ENCODE measurements at places on chromosomes 11 and 22.

- no peak for DNase-seq
- H3K36me3 ChIP-seq, result peaks cover 1% of the 10 kb centered on the region
- H3K4me3 ChIP-seq, result no peak overlapping the region
- H3K27me3 ChIP-seq, result no peaks in the 10 kb centered on the region
- peaks cover 27% of the 10 kb centered on the region for H3K4me1 ChIP-seq
Observed at GRCh38 chr11:35330931-35331330, 88.4 kb downstream of the SLC1A2 start.

DNA sequence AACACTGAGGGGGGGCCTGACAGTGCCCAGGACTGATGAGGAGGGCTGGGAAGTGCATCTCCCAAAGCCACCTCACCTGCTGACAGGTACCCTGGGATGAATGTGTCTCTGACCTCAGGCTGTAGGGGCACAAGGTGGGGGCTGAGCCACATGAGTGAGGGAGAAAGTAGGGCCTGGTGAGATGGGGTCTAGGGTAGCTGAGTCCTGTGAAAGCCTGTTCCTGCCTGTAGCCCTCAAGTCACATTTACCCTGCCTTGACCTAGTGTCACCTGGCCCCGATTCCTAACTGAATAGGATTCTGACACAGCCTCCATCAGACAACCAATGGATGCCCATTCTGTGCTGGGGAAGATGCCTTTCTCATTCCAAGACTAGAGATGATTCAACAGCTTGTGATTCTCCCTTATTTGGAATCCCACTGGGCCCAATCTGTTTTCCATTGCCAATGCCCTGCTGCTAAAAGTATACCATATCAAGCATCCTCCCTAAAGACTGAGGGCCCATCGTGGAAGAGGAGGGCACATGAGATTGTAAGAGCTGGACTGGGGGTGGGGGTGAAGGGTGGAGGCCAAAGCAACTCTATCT lies 11.1 kb upstream of the RFPL1 start:
- H3K36me3 ChIP-seq, result no peaks in the 10 kb centered on the region
- H3K27me3 ChIP-seq, result peaks cover 7% of the 10 kb centered on the region
- no peak overlapping the region for H3K27ac ChIP-seq
- H3K4me1 ChIP-seq, result no peaks in the 10 kb centered on the region
- no peak for DNase-seq

DNA sequence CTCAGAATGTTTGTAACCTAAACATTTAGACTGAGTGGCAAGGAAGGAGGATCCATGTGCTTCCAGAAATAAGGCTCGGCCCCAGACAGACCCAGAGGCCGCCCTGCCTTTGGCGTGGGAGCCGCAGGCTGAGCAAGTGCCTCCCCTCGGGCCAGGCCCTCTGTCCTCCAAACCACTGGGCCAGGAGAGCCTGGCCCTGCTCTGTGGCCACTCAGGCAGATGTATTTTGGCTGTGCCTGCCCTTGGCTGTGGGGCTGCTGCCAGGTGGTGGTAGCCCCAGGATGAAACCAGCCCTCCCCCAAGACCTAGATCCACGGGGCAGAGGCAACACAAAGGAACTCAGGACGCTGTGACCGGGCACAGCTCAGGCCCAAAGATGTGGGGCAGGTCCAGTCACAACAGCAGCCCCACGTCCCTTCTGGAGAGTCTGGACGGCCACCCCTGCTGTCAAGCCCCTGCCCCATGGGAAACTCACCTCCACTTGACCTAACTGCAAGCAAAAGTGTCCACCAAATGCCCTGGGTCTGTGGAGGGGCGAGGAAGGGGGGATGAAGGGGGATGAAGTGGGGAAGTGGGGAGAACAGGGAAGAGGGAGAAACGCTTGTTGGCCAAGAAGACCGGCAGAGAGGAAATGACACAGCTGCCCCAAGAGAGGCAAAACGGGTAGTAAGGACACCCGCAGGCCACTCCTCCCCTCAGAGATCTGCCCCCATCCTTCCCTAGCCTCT lies 24.0 kb downstream of the PISD start:
- H3K27ac ChIP-seq, result peak overlapping the region; percentile 54
- H3K4me3 ChIP-seq, result no peak overlapping the region
- DNase-seq, result no peak
- H3K4me1 ChIP-seq, result peaks cover 37% of the 10 kb centered on the region

DNA sequence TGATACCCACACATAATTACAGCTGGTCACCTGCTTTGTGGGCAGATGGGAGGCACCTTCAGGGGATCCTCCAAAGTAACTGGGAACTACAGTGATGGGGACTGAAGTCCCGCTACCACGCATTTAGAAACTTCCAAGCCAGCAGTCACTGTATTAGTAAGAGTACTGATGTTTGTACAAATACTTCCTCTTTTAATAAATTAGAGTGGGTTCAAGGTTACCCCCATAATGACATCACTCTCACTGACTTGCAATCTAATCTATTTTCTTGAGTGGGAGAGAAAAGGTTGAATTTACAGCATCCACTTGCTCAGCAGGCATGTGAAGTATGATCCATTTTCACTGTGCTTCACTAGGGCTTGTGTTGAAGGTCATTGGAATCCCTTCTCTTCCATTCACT lies 72.1 kb upstream of the TIMP3 start:
- H3K36me3 ChIP-seq, result no peaks in the 10 kb centered on the region
- peaks cover 1% of the 10 kb centered on the region for H3K4me1 ChIP-seq
- H3K4me3 ChIP-seq, result no peak overlapping the region

DNA sequence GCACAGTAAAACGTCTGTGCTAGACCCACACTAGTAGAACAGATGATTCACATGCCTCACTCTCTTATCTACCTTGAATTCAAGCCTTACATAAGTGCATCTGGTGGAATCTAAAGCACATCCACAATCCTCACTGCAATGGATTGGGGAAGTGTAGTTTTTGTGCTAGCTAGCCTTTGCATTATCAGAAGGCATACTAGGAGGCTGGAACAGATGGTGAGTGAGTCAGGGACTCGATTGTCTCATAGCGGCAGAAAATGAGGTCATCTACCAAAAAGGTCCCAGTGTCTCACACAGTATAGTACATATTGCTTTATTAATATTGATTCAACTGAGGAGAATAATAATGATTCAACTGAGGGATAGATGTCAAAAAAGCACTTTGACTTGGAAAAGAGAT lies 9.3 kb downstream of the MSANTD4 start:
- no peak overlapping the region for H3K4me3 ChIP-seq
- H3K4me1 ChIP-seq, result peaks cover 42% of the 10 kb centered on the region
- no peak overlapping the region for H3K27ac ChIP-seq
- no peaks in the 10 kb centered on the region for H3K27me3 ChIP-seq
